ENCODE measurements at places on chromosomes 4 and X.

DNA sequence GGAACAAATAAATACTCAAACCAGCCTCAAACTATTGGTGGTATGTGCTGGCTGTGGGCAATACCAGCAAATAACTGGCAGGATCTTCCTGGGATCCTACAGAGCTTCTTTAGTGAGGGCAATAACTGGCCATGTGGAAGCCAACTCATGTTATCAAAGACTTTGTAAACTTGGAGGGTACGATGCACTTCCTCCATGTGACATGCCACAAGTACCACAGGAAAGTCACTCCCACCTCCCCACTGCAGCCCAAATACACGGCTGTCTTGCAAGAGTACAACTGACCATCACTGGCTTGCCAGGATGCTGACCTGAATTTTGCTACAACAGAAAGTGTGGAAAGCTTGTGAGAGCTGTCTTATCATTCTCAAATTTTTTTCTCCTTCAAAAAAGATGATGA lies 93.3 kb upstream of the MAML3 start:
- no peak for DNase-seq

DNA sequence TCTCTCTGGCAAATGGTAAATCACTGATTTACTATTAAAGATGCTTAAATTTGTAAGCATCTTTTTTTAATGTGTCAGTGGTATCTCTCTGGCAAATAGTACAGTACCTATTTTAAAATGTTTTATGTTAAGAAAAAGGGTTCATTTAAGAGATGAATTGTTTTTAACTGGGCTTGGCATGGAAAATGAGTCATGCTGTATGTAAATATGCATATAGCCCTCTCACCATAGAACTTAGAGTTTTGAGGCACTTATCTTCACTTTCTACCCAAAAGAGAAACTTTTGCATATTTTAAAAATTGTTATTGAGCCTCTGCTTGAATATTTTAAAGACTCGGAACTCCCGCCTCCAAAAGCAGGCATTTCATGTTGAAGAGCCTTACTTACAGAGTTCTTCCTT lies 37.9 kb downstream of the KLHL34 start:
- no peak for DNase-seq

GRCh38 chr4:111880116-111880515 lies 265.1 kb upstream of the FAM241A start:
- no peak for DNase-seq

DNA sequence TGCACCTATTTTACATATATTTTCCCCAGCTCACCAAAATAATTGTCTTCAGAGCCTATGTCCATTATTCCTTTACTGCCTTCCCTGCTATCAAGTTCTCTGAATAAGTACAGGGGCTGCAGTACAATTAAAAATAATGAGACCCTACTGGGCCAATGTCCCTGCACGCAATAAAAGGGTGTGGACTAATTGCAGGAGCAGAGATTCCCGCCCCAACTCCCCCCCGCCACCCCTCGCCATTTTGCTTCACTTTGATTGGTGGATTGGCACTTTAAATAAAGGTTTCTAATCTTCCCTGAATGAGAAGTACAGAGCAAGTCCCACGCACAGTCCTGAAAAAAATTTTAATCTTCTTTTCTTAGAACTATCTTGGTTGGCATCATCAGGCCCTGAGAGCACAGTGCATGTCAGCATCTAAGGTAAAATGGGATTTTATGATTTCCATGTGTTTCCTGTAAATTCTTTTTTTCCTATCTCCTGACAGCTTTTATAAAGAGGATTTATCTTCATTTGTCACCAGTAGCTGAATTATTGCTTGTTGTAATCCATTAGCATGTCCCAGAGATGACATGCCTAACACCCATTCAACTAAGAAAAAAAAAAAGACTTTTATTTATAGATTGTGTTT lies at the start of gene AMBN:
Gene AMBN, plus strand, starts transcription at position 302 of the 628 bp plus-strand sequence. Its CDS starts 103 bp downstream, at position 405.
- no peak for DNase-seq

GRCh38 chrX:13487731-13488505 lies 81.5 kb upstream of the EGFL6 start:
- peak; percentile 88 for DNase-seq

- no peak for DNase-seq
Measured at GRCh38 chr4:147749811-147750321, 18.0 kb downstream of the ARHGAP10 start.

- DNase-seq = no peak
Measured at GRCh38 chrX:109839694-109840567, 106.9 kb upstream of the ACSL4 start.

DNA sequence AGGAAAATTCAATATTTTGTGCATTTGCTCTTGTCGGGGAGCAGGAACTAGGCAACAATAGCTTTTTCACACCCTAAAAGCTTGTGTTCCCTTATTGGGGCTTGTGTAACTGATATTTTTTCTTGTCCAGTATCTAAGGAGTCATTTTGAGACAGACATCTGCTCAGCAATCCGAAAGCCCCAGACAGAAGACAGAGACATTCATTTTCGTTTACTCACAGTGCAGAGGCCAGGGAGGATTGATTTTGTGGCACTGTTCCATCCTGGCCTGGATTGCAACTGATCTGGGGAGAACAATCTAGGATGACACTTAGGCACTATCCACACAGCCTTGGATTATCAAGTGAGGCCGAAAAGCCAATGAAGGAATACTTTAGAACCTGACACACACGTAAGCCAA lies 27.4 kb upstream of the PLAC1 start:
- peak; percentile 63 for DNase-seq

DNA sequence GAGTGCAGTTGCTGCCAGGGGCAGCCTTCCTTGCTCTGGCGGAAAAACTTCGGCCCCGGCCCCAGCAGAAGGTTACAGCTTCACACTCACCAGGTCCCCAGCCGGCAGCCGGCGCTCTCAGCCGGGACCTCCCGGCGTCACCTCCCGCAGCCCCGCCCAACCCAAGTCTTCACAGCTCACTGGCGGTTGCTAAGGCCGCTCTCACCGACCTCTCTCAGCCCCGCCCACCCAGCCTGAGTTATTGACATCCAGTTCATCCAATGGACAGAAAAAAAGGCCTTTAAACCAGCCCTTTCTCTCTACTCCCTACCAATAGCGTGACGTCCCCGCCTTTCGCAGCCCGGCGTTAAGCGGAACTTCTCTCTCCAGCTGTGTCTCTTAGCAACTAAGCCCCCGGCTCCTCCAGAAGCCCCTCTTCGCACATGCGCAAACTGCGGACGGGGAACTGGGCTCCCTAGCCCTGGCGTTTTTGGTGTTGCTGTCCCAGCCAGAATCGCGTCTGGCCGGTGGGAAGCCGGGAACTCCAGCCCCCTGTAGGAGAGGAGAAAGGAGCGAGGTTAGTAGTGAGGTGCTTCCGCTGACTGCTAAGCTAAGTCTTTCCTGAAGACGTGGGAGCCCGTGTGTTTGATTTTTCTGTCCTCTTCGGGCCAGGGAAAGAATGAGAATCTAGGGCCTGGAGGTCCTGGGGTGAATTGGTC lies at the start of gene BBS12:
Gene BBS12, plus strand, starts transcription at position 376 of the 698 bp plus-strand sequence. CDS start 9,189 bp downstream, outside the sequence.
- DNase-seq = peak; percentile 91

GRCh38 chrX:124406294-124407014 lies 60.1 kb downstream of the SH2D1A start:
- DNase-seq = peak; percentile 17

DNA sequence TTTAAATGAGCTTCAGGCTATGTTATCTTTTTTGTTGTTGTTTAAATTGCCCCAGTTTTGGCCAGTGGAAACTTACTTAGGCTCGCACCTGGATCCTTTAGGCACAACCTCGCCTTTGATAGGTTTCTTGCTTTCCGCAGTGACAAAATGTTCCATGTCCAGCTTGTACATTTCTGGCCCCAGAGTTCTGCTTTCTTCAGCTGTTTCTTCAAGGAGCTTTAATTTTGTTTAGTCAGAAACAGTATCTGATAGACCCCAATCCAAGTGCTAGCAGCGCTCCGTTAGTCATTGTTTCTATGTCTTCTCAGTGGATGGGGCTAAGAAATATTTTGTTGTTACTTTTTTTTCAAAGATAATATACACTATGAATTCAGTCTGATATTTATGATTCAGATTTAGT lies 82.8 kb downstream of the STIM2 start:
- DNase-seq = no peak

- DNase-seq = no peak
Measured at GRCh38 chr4:107966903-107967302, 22.8 kb upstream of the HADH start.

All from HCEC 1CT (cell line).